ENCODE measurements at places on chromosomes 1 and 21.

- no peak for DNase-seq
Observed at GRCh38 chr1:910311-910880, 13.3 kb upstream of the SAMD11 start.

GRCh38 chr1:219090607-219091006, 83.1 kb upstream of the LYPLAL1 start:
- DNase-seq, result no peak

GRCh38 chr1:240478536-240478935, 133.4 kb downstream of the GREM2 start:
- DNase-seq, result no peak

- no peak for DNase-seq
Observed at GRCh38 chr1:115098979-115099692, 9.8 kb upstream of the TSPAN2 start.

- no peak for DNase-seq
Observed at GRCh38 chr1:68973459-68974244, 476.8 kb upstream of the DEPDC1 start.

DNA sequence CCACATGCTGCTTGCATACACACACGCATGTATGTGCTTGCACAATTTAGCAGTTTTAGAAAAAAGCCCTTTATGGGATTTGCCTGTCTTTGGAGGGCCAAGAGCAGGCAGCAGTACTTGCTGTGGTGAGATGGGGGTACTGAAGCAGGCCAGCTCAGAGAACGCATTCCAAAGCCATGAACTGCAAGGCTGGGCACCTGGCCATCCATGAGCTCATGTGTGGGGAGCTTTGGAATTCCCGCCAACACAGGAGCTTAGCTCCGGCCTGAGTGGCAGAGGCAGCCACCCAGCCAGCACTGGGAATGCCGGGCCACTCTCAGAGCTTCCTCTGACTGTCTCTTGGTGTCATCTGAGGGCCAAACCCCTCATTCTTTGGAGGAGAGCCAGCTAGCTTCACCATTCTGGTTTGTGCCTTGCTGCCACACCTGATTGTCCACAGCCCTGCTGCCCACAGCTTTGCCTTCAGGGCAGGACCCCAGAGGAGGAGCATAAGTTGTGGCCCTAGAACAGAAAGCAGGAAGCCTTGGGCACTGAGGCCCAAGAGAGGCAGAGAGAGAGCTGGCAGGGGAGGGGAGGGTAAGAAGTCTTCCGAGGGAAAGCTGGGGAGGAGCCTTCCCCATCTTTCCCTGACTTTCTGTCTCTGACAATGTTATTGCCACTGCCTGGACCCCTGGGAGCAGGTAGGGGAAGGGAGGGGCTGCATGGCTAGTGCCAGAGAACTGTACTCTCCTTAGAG, 92.1 kb upstream of the POU3F1 start:
- no peak for DNase-seq

GRCh38 chr1:114155706-114156105, 2.0 kb upstream of the SYT6 start:
- DNase-seq, result no peak

GRCh38 chr1:5111581-5111980, 457.2 kb downstream of the AJAP1 start:
- DNase-seq, result no peak
